ENCODE measurements at places on chromosomes 4 and X.

DNA sequence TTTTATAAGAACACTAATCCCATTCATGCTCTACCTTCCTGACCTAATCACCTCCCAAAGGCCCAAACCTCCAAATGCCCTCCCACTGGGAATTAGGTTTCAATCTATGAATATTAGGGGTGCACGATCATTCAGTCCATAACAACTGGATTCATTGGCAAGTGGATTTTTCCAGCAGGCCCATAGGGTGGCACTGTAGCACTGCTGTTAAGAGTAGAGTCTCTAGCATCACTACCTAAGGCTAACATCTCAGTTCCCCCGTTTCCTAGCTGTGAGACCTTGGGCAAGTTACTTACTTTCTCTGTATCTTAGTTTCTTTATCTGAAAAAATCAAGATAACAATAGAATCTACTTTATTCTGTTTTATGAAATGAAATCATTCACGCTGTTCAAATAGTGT, 315.8 kb downstream of the STIM2 start:
- no peak for DNase-seq

DNA sequence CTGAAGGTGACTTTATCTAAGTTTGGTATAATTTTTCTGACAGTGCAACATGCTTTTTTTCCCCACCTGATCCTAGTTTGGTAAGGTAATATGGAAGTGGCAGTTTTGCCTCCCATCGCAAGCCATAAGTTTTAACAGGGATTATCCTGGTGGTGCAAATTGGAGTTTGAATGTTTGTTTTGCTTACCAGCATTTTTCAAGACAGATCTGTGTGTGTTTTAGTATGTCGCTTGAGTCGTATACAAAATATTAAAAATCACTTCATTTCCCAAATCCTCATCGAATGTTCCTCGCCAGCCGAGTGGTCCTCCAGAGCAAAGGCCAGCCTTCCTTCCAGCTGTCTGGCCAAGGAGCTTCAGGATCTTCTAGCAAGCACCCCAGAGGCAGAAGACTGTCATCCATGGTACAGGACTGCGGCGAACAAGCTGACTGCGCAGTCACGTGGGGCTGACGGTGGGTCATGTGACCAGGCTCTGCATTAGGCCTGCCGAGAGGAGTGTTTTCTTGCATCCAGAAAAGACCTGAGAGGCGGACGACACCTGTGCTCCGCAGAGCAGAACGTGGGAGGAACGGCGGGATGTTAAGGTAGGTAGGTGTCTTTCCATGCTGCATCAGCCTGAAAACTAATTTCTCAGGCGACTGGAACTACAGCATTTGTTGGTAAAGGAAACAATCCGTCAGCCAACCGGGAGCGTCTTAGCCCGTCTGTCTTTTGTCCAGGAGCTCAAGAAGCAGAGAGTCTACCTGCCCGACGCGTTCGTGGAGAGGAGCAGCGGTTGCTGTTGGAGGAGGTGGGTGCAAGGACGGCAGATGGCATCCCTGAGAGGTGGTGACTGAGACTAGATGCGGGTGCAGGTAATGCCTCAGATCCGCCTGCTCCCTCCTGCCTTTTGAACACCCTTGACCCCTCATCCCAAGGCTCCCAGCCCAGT, at the start of gene GPRASP3:
TSS of gene GPRASP3 (plus strand) at position 507 of the 932 bp plus-strand sequence. CDS start 28,253 bp downstream, outside the sequence.
- DNase-seq = peak; percentile 60

DNA sequence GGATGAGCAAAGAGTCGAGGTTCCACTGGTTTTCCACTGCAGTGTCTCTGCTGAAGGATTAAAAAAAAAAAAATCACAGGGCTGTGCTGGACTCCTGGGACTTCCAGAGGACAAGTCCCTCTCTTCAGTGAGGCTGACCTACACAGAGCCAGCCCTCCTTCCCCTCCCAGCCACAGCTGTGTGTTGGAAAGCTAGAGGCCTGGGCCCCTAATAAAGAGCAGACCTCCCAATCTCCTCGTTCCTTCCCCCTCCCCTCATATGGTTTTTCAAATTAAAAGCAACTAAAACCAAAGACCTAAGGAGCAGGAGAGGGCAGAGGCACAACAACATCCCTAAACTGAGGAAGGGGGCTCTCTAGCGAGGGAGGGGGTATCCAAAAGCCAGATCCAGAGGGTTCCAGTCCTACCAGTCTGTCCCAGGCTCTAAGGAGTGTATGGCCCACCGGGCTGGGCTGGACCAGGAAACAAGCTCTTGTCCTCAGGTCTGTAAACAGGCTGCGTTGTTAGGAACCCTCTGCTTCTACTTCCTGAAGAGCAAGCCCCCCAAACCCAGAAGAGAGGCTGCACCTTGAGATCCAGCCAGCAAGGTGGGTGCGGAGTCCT, 4.0 kb upstream of the PDGFRA start:
- DNase-seq = no peak

DNA sequence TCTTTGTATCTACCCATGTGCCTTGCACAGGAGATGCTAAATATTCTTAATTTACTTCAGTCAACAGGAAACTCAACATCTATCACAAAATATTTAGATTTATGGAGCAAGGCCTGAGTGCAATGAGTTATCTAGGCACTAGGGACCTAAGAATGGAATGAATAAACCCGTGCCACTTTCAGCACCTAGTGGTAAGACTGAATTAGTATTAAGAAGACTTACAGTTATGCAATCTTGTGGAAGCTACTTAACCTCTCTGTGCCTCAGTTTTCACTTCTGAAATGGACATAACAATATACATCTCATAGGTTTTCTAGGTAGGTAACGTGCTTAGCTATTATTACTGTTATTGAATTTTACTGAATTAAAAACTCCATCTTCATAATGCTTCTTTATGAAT, 144.6 kb upstream of the MAP3K15 start:
- no peak for DNase-seq

DNA sequence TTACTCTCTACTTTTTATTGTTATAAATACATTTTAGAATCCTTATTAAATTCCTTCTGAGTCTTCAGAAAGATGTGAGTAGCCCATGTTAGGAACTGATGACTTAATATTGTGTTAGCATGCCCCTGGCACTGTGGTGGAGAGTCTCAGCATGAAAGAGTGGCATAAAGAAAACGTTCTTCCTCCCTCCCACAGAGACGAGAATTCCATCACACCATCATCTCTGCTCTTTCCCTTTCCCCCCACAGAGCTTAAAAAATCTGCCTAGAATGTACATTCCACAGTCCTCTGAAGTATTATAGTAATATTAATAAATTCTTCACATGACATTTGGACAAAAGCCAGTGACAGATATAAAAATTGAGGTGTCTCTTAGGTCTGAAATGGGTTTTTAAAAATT, 117.8 kb upstream of the DKK2 start:
- no peak for DNase-seq

- DNase-seq = no peak
Observed at GRCh38 chrX:15815779-15816437, 25.6 kb downstream of the ZRSR2 start.

- no peak for DNase-seq
Observed at GRCh38 chrX:13376857-13377549, 57.1 kb upstream of the ATXN3L start.

DNA sequence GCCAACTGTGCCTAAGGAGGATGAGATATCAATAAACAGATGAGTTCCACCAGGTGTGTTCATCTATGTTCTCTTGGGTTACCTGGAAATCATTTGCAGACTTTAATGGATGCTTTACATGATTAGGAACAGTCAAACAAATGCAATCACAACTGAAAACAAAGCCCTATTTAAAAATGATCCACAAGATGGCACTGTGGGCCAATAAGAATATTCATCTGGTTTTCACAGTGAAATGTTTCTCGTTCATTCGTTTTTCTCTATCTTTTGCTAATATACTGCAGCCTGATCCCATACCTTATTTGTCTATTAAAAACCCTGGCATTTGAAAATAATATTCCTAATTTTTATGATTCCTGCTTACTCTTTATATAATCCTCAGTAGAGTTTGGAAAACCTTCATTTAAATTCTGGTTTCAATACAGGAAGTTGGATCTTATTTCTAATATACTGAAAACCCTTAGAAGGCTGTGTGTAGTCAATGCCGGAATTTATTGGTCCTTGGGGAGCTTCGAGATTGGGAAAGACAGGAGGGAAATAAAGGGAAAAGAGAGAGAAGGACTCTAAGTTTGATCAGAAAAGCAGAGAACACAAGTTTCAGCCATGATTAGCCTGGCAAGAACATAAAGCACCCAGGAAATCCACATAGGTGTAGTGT, 63.8 kb upstream of the TAPT1 start:
- no peak for DNase-seq

DNA sequence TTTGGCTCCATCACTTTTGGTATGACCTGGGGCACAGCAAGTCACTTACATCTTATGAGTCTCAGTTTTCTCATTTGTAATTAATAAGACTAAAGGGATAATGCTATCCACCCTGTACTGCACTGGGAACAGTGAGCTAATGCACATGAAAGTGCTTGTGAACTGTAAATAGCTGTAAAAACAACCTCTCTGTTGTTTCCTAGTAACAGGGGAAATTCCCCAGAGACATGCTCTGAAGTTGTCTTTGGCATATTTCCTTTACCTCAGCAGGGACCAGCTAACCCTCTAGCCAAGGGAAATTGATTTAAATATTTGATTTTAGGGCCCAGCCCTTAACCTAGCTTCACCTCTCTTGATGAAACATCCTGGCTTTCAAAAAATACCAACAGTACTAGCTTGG, 6.1 kb upstream of the CYSLTR1 start:
- peak; percentile 2 for DNase-seq

- DNase-seq = no peak
Observed at GRCh38 chr4:78953769-78954666, 14.8 kb upstream of the PAQR3 start.

DNA sequence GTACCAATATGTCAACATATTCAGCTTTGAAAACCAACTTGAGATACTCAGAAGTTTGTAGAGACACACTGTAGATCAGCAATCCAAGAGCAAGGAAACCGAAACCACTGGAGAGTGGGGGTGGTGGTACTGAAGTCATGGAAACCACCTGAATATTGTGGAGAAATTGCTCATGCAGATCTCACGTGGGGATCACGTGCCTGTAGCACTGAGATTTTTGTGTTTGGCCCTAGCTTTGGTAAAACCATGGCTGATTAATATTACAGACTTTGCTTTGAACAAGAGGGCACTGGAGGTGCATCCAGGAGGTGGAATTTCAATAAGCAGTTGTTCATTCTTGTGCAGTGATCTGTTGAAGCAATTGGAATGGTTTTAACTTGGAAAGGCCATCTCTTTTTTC, 47.2 kb downstream of the GBA3 start:
- DNase-seq = no peak

DNA sequence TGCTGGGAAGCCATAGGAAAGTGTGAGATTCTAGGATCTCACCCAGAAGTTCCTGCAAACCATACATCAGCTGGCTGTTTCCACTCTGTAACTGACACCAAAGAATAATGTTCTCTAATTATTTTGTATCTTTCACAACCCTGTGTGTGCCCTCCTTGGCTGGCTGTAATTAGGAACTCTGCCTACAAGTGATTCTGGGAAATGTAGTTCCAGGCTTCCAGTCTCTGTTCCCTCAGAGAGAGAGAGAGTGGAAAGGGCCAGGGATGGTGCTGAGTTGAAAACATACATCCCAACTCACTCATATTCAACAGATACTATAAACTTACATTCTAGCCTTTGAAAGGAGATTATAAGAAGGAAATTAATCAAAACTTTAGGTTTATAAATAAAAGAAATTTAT, 57.5 kb upstream of the C1QTNF7 start:
- no peak for DNase-seq

GRCh38 chr4:3341760-3342159, 48.9 kb downstream of the RGS12 start:
- no peak for DNase-seq

GRCh38 chrX:17226736-17227135, 148.3 kb upstream of the NHS start:
- no peak for DNase-seq

DNA sequence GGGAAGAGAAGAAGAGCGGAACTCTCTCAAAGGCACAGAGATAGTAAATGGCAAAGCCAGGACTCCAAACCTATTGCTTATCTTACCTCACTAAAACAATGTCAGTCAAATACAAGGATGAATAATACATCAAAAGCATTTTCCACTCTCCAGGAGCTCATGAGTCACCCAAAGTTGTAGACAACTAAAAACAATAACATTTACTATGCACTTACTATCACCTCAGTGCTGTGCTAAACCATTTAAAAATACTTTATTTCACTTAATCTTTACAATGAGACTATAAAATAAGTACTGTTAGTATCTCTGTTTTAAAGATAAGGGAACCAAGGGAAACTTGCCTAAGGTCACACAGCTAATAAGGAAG, 163.2 kb upstream of the SPANXC start:
- DNase-seq = no peak

GRCh38 chrX:758917-759316, 128.3 kb downstream of the SHOX start:
- no peak for DNase-seq

DNA sequence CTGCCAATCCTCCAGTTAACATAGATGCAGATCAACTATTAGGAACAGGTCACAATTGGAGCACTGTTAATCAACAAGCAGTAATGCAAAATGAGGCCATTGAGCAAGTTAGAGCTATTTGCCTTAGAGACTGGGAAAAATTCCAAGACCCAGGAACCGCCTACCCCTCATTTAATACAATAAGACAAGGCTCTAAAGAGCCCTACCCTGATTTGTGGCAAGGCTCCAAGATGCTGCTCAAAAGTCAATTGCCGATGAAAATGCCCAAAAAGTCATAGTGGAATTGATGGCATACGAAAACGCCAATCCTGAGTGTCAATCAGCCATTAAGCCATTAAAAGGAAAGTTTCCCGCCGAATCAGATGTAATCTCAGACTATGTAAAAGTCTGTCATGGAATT, 20.5 kb upstream of the TRIM61 start:
- DNase-seq = no peak

DNA sequence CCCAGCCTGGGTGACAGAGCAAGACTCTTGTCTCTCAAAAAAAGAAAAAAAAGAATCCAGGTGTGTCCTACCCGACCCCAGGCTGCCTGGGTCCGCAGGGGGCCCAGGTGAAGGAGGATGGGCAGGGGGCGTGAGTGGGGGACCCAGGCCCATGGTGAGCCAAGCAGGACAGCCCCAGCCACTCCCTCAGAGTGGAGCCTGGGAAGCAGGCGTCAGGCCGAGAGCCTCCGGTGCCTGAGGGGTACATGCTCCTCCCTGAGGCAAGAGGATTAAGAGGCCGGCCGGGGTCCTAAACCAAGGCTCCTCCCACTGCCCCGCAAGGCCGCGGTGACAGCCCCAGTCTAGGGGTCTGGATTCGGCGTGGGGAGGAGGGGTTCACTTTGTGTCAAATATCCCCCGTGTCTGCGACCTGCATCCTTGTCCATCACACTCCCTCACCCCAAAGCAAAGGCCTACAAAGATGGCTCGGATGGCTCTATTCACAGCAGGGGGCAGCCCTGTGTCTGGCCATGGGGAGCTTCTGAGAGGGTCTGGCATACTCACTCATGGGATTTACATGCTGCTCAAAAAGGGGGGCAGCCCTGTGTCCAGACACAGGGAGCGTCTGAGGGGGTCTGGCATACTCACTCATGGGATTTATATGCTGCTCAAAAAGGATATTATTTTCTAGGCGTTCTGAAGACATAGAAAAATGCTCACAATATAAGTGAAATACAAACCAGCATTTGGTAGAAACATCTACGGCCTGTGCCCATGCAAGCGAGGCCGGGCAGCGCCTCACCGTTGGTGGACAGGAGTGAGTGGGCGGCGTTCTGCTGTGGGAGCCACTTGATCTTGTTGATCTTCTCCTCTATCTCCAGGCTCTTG, 94.6 kb downstream of the PPP2R2C start:
- no peak for DNase-seq

Measured in T follicular helper cell (primary cell).